ENCODE measurements at places on chromosomes 13 and 19.
A peak's percentile ranks its signal among the peaks of the same experiment; 100 is the strongest.

DNA sequence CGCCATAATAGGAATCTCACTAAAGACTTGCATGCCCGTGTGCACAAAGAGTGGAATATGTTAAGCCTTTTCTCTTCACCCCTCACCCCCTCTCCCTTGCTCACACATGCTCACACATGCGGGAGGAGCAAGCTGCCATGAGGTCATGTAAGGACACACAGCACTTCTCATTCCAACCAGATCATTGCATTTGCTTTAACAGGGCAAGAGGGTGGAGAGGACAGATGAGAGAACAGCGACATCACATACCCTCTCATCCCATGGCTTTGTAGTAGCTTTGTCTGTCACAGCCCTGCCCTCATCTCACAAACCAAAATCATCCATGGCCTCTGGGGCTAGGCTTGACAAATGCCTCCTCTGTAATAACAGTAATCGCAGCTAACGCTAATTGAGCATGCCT, 145.6 kb upstream of the FRY start:
- no peak overlapping the region for H3K4me3 ChIP-seq
- no peak overlapping the region for H3K27ac ChIP-seq
- H3K4me1 ChIP-seq, result peaks cover 3% of the 10 kb centered on the region

DNA sequence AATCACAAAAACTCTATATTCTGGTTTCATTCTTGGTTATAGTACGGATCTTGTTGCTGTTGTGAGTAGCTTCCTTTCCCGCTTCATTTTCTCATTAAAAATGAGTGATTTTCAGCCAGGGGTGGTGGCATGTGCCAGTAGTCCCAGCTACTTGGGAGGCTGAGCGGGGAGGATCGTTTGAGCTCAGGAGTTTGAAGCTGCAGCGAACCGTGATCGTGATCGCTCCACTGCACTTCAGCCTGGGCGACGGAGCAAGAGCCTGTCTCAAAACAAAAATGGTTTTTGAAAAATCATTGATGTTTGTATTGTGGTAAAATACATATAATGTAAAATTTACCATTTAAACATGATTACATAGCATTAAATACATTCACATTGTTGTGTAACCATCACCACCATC, 71.6 kb upstream of the TM9SF2 start:
- no peak for DNase-seq
- no peak overlapping the region for H3K27ac ChIP-seq
- peaks cover 11% of the 10 kb centered on the region for H3K4me1 ChIP-seq
- no peak overlapping the region for H3K4me3 ChIP-seq
- H3K36me3 ChIP-seq, result no peaks in the 10 kb centered on the region
- no peaks in the 10 kb centered on the region for H3K27me3 ChIP-seq

- peaks cover 10% of the 10 kb centered on the region for H3K4me1 ChIP-seq
- H3K27me3 ChIP-seq, result no peaks in the 10 kb centered on the region
- H3K27ac ChIP-seq, result no peak overlapping the region
- no peak overlapping the region for H3K4me3 ChIP-seq
- no peak for DNase-seq
Measured at GRCh38 chr19:30061223-30062064, 119.4 kb downstream of the URI1 start.

GRCh38 chr13:27481766-27482165, 31.4 kb upstream of the MTIF3 start:
- no peak overlapping the region for H3K4me3 ChIP-seq
- no peaks in the 10 kb centered on the region for H3K4me1 ChIP-seq
- H3K27ac ChIP-seq, result no peak overlapping the region
- peak; percentile 56 for DNase-seq

- peak; percentile 40 for DNase-seq
- H3K27ac ChIP-seq, result no peak overlapping the region
- no peaks in the 10 kb centered on the region for H3K36me3 ChIP-seq
- no peak overlapping the region for H3K4me3 ChIP-seq
Measured at GRCh38 chr19:31054430-31054829, 294.8 kb downstream of the TSHZ3 start.

Data from neuronal stem cell (in vitro differentiated cells).